ENCODE measurements at places on chromosomes 7 and 10. TPM values are rescaled to one million over a fixed set of nuclear protein-coding genes. Genes with fewer than 3 reads are reported as not detected.

GRCh38 chr7:30312178-30312577 is 27.8 kb downstream of the ZNRF2 start:
- no peak for DNase-seq

DNA sequence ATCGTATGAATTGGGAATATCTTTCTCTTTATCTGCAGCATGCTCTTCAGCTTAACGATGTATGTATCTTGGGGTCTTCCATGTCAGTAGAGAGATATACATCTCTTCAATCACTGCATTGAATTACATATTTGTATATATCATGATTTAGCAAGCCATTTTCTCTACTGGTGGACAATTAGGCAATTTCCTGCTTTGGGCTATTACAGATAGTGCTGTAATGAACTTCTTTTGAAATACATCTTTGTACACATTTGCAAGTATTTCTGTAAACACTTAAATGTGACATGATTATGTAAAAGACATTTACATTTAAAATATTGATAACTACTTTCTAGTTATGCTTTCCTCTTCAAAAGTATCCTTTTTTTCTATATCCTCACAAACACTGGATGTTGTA is 199.0 kb downstream of the PPP1R9A start:
- no peak for DNase-seq

- no peak for DNase-seq
Measured at GRCh38 chr7:50208378-50208982, 96.0 kb upstream of the IKZF1 start.

GRCh38 chr10:82564353-82565196 is 689.6 kb downstream of the NRG3 start:
- no peak for DNase-seq

- peak; percentile 27 for DNase-seq
Measured at GRCh38 chr10:50421026-50421719, 169.9 kb upstream of the ASAH2 start.

DNA sequence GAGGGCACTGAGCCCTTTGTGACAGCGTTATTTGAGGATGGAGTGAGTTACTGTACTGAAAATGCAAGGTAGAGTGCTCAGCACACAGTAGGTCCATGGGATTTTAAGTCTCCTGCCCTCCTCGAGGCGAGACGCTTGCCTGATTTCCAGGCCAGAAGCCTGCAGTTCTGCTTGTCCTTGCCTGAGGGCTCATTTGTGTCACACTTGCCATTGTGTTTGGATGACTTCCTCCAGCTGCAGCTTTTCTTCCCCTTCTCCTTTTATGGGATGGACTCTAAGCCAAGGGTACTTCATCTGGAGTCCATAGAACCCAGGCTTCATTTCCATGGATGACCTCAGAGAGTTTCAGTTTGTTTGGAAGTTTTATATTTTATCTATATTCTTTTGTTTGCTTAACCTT is 304.2 kb upstream of the BMPER start:
- no peak for DNase-seq

DNA sequence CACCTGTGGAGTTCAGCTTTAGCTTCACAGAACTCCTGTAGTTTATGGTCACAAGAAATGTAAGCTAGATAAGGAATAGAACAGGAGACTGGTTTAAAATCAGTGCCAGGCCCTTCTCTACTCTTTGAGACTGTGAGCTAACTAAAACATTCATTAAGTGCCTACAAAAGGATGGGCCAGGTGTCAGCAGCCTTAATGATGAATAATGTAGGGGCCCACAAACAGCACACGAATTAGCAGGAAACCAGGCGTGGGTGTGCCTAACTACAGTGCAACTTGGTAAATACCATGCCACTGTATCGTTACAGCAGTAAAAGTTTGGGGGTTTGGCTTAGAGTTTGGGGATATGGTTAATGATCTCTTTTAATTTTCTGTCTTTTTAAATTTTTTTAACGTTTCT is 6.1 kb upstream of the ABLIM1 start:
- DNase-seq, result no peak

GRCh38 chr7:28329661-28330363 is 82.5 kb upstream of the CREB5 start:
- DNase-seq, result peak; percentile 21

DNA sequence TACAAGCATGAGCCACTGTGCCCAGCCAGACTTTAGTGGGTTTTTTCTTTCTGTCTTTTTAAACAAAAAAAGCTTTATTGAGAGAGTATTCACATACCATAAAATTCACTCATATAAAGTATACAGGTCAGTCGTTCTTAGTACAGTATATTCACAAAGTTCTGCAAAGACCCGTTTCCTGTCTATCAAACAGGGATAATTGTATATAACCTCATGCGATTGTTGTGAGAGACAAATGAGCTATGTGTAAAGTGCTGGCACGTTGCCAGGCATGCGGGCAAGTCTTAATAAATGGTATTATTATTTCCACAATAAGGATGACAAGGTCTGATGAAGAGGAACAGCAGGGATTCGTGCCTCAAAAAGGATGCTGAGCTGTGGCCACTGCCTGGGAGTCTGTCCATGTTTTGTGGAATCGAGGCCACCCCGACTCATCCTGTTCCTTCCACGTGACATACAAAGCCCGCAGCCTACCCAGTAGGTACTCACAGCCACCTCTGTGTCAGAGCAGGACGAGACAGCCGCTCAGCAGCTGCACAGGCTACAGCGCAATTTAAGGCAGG is 51.6 kb downstream of the SMKR1 start:
- DNase-seq, result no peak

DNA sequence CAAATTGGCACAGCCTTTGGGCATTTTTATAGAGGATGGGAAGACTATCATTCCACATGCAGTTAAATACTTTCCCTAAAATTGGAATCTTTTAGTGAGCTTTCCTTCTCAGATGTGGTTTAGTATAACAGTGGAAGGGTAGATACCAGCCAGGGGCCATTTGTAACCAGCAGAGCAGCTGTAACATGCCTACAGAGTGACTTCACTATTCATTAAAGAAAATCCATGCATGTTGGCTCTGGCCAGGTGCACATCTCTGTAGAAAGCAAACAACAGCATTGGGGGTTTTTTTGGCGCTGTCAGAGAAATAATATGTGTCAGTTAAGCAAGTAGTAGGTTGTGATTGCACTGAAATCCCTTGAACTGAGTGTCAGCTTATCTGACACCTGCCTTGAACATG is 115.6 kb downstream of the LHFPL3 start:
- DNase-seq, result no peak

DNA sequence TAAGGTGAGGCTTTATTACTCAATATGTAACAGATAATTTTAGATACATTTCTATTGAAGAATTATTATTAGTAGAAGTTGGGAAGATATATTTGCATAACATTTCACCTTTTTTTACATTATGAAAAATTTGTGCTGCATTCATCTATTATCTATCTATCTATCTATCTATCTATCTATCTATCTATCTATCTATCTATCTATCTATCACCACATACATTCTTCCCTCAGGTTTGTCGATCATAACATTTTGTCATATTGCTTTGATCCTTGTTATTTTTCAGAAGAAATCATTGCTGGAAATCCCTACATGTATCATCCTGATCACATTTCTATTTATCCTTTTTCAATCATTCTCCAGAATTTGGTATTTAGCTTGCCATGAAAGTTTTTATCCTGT is 49.3 kb upstream of the CALCR start:
- DNase-seq, result no peak

GRCh38 chr10:43785252-43785651 is 136.6 kb upstream of the ZNF32 start:
- no peak for DNase-seq

- DNase-seq, result no peak
Measured at GRCh38 chr10:89679986-89680385, 21.4 kb upstream of the KIF20B start.

DNA sequence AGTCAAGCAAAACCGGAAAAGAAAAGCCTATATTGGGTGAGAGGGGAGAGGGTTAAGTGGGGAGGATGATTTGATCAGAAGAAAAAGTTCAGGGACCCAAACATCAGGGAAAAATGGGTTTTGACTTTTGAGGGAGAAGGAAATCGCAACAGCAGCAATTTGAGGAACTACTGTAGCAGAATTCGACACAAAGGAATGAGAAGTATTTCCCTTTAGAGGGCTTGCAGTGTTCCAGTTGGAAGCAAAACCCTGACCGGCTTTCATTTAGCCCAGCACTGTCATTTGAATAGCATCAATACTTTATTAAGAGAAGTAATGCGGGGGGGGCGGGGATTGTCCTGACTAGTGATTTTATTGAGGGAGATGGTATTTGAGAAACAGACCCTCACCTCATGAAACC is 37.2 kb upstream of the GATA3 start:
- no peak for DNase-seq

DNA sequence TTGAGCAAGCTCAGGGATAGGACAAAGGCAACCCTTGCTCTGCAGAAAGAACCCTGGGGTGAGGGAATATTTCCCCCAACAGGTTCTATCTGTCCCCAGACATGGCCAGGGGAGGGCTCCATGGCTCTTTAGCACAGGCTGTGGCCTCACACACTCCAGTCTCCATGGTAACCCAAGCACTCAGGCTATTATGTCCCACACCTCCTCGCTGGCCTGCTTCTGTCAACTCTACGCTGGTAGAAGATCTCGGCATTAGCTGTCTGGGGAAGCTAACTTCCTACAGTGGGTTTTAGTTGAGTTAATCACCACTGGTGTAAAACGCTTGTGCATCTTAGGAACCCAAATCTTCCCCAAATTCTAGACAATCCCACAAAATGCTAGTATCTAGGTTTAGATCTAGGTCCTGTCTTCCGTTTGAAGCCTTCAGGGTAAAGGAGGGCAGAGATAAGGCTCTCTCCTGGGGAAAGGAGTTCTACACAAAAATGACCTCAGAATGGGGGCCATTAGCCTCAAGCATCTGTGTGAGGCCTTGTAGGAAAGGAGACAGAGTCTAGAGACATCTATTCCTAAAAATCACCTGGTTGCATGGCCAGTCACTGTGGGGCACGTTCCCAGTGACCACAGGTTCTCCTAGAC is 36.7 kb upstream of the SLIT1 start:
- no peak for DNase-seq

DNA sequence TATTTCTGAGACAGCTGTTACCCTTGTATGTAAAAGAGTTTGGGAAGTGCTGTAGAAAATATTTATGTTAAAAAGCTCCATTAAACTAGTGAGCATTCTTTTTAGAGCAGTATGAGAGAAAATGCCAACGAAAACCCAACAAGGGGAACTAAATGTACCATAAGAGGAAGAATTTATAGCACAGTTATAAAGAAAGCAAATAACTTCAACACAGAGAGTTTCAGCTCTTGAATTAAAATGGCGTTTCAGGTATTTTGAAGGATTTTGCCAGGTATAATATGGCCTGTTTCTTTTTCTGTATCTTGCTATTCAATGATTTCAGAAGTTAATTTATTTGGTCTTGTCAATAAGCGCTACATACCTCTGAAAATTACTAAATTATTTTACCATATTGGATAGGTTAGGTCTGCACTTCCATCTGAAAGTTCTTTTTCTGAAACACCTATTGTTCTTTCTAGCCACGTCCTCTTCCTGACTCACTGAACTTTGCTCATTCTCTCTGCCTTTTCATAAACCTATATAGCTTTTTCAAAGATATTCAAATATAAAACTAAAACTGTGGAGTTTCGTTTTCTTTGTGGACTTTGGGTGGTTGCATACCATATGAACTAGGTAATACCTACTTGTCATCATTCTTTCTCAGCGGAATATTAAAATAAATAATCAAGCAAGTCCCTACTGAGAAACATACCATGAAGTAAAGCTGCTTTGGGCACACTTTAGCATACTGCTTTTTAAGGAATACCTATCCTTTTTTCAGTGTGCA is 136.1 kb downstream of the SEMA3A start:
- DNase-seq, result no peak

GRCh38 chr10:35259769-35260397 is 76.4 kb upstream of the CCNY start:
- no peak for DNase-seq

DNA sequence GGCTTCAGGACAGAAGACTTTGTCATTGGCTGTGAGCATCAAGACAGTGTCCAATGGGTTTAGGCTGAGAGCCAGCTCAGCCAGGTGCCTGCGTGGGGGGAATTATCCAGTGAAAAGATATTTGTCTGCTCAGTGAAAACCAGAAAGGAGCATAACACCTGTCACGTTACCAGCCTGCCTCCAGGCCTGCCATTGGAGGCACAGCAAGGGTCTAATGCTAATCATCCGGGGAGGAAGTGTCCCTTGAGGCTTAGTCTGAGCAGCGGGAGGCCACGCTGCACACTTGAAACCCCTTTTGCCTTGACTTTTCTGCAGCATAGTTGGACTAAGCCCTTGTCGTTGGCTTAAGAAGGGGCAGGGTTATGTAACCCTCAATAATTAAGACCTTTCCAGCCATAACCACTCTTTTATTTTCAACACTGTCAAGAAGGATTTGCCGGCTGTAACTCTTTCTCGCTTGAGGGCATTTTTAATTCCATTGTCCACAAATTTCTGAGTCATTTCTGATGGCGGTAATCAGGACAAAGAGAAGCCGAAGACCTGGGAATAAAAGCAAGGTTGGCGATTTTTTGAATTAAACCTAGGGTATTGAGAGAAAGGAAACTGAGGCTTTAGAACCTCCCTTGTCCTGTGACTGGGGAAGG is 639.6 kb upstream of the FOXK1 start:
- no peak for DNase-seq

- no peak for DNase-seq
Measured at GRCh38 chr10:96439725-96440124, 74.0 kb downstream of the TLL2 start.

DNA sequence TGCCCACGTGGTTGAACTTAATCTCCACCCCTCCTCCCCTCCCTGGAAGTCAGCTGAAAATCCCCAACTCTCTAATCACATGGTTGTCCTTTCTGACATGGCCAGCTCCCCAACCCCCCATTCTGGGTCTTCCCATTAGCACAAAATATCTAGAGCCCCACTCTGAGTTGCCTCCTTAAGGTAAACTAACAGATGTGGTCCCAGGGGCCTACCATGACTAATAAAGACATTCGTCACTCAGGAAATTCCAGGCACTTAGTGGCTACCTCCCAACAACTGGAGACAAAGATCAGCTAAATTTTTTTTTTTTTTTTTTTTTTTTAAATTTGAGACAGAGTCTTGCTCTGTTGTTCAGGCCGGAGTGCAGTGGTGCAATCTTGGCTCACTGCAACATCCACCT is 21.1 kb downstream of the CCDC126 start:
- no peak for DNase-seq

Gene SPDYE16
- total RNA-seq, result not detected

Gene TRPV5
- not detected for total RNA-seq

Gene ZNF37A
- 13.9 TPM for total RNA-seq

Gene TLX1
- total RNA-seq, result 0.60 TPM

Gene FAM25A
- total RNA-seq, result not detected

Gene FFAR4
- total RNA-seq, result 14.9 TPM

Gene ATP6V0A4
- total RNA-seq, result not detected

Gene ADAMTS14
- total RNA-seq, result 3.8 TPM

Gene UFSP1
- 19.1 TPM for total RNA-seq

Data from transverse colon (tissue), 4 donors.